ENCODE measurements at places on chromosomes 1 and 21.

DNA sequence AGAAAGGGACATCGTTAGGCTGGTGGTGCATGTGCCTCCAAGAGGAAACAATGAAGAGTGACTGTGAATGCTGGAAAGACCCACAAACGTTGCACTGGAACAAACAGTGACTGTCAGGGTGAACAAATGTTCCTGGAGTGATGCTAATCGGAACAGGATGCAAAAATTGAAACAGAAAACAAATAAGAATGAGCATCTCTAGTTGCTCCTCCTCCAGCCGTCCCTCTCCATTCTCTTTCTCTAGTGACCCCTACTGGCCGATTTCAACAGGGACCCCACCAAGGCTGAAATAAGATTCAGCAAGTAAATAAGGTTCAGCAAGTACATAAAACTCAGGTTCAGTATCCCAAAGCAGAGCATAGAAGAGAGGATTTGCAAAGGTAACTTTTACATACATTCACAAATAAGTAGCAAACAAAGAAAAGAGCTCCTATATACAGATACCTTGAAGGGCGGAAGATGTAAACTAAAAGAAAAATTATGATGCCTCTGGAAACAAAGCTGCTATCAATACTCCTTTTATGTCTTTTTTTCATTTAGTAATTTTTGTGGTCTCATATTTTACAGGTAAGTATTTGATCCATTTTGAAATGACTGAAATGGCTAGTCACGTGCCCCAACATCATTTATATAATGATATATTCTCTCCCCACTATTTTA, 836.1 kb upstream of the ADAMTS5 start:
- peak; percentile 51 for DNase-seq

- no peak for DNase-seq
Measured at GRCh38 chr1:63642901-63643300, 49.7 kb downstream of the PGM1 start.

GRCh38 chr1:225845571-225846259, 35.8 kb downstream of the EPHX1 start:
- peak; percentile 70 for DNase-seq

DNA sequence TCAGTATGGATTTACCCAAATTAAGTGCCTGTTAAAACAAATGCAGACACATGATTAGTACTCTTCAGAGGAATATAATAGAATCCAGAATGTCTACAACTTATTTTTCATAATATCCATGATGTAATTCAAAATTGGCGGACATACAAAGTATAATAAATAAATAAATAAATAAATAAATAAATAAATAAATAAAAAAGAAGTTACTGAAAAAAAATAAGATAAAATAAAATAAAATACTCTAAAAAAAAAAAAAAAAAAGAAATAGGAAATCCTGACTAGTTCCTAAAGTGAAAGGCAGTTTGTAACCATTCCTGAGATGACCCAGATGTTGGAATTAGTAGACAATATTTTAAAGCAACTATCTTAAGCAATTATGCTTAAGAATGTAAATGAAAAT, 219.0 kb upstream of the SPAG17 start:
- DNase-seq: no peak

DNA sequence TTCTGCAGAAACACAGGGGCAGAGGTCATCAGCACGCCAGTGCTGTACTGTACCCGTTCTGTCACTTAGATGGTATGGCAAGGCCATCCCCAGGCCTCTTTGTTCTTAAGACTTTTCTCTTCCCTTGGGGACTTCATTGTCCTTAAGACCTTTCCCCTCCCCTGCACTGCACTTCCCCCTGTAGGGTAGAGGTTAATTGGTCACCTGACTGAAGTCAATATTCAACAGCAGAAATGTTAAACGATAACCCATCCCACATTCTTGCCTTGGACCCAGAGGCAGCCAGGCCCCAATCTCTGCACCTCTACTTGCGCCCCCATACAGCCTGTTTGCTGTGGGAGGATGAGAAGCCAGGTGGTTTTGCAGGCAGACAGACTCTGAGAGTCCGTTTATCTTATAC, 10.2 kb downstream of the PHGDH start:
- no peak for DNase-seq

DNA sequence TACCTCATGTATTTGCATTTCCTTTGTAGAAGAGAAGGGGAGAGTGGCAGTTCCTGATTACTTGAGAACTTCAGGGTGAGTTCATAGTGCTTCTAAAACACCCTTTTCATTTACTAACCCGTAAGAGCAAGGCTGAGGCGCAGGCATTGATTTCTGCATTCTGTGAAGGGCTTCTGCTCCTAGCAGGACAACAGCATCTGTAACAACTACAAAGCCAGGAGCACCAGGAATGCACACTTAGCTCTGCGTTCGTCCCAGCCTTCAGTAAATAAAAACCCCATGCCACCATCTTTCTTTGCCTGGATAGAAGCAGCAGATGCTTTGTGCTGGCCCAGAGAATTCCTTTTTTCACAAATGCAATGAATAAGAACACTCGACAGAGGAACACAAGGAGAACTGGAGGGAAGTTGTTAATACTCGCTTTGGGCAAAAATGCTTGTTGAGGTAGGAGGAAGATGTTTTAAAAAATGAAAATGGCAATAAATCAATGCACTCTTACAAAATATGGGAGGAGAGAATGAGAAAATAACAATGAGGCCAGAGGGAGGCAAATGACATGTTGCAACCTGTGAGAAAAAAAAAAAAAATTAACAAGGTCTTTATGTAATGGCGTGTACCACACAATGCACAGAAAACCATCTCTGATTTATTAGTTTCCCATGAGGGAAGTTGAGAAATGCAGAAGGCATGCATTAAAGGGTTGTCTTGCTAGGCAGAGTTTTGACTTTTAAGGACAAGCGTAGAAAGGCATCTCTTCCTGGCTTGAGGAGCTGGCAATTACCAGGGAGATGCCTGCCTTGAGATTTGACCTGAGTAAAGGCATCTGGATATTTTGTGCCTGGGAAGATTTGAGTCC, 418.8 kb downstream of the DISC1 start:
- DNase-seq: no peak

DNA sequence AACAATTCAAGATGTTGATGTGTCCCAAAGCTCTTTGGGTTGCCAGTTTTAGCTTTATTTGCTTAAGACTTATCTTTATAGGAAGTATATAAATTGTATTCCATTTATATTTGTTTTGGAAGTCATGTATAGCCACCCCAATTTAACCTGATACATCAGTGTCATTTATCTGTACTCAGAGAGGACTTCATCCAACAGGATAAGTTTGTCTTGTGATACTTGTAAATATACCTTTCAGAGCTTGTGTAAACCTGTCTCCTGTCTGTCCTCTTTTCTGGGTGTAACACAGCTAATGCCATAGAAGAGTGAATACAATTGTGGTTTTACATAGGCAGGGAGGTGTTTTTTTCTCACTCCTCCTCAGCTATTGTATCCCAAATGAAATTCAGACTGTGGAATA, 10.4 kb downstream of the PTGFR start:
- DNase-seq: no peak

DNA sequence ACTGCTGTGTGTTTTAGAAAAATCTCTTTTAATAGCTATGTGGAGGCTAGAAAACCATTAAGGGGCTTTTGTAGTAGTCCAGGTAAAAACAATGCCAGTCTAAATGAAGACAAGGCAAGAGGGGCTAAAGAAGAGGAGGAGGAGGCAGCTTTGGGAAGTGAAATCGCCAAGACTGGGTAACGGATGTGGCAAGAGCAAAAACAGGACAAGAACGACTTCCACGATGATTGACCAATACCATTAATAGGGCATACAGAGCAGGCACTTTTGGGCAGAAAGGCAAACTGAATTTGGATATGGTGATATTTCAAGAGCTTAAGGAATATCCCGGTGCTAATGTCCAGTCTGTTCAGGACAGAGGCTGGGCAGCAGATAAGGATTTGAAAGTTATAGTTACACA, 22.0 kb downstream of the COA6 start:
- no peak for DNase-seq

DNA sequence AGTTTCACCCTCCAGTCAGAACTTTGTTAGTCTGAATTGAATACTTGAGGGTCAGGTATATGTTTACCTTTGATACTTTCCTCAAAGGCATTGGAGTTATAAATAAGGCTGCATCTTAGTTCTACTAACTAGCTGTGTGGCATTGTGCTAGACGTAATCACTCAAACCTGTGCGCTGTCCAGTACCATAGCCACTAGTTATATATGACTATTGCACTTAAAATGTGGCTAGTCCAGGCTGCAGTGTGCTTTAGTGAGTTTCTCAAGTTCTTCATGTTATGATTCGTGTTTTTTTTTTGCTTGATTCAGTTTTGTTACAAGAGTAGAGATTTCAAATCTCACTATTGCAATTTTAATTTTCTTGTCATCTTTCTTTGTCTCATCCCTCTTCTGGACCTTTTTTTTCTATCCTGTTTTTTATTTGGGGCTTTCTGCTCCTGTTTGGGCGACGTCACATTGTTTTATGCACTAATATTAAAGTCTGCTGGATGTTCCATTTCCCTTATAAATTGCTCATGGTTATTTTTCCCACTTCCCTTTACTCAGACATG, 5.7 kb downstream of the MAN1A2 start:
- no peak for DNase-seq

All from common myeloid progenitor, CD34-positive (primary cell).